Mesothelial cell of epicardium (in vitro differentiated cells): ENCODE measurements at places on chromosomes 6 and 20. TPM values are rescaled to one million over a fixed set of nuclear protein-coding genes. Genes with fewer than 3 reads are reported as not detected.

DNA sequence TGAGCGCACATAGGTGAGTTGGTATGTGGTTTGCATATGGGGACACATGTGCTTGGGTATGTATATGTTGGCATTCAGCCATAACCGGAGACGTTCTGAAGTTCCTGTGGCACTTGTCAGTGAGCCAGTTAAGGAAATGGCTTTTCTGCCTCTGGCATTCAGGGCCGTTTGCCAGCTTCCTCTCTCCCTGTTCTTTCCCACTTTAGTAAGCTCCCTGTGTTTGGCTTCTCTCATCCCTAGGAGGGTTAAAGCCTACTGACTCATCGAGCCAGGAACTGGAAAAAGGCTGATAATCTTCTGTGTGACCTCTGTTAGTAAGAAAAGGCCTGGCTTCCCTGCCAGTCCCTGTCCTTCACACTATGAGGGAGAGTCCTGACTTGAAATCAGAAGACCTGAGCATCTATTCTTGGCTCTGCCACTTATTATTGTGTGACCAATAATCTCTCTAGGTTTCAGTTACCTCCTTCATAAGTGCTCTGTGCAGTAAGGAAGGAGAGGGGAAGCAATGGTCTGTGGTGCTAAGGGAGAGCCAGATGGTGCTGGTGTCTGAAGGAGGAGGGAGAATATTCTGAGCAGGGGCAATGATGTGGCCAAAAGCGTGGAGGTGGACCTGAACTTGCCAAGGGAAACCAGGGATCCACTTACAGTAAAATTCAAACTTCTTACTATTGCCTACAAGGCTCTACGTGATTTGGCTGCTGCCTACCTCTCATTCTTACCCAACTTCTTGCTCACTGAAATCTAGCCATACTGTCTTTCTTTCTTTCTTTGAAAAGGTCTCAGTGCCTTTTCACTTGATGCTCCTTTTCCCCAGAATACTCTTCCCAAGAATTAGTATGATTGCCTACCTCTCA is 31.4 kb downstream of the ACSS2 start:
- H3K36me3 ChIP-seq, result no peaks in the 10 kb centered on the region
- H3K27ac ChIP-seq, result peak overlapping the region; percentile 84
- H3K27me3 ChIP-seq, result no peaks in the 10 kb centered on the region

Gene SYNCRIP
- total RNA-seq, result 127 to 129 TPM (median 129 TPM) in 3 replicates

GRCh38 chr6:158558415-158559306 is 1.2 kb upstream of the TMEM181 start:
- no peaks in the 10 kb centered on the region for H3K36me3 ChIP-seq
- H3K27ac ChIP-seq, result peak overlapping the region; percentile 83
- H3K4me1 ChIP-seq, result peaks cover 30% of the 10 kb centered on the region
- no peaks in the 10 kb centered on the region for H3K27me3 ChIP-seq
- peak overlapping the region; percentile 72 for H3K4me3 ChIP-seq

Gene HLA-DPA1
- total RNA-seq, result 2.0 to 2.2 TPM (median 2.0 TPM) in 3 replicates

DNA sequence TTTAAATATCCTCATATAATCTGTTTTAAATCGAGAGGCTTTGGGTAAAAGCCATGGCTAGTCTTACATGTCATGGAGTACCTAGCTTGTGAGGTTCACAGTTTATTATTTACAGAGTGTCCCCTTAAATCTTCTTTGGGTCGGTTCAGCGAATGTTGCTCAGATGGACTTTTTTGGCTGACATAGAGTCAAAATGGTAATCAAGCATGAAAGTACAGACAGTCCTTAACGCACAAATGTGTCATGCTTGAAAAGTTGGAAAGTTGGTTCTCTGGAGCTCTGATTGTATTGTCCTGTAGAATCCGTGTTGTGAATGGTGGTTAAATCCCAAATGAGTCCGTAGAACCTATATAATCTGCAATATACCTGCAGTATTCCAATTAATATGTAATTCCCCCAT is 22.0 kb downstream of the PTPN1 start:
- no peak overlapping the region for H3K27ac ChIP-seq
- DNase-seq, result no peak
- H3K27me3 ChIP-seq, result no peaks in the 10 kb centered on the region
- peaks cover 35% of the 10 kb centered on the region for H3K4me1 ChIP-seq
- H3K4me3 ChIP-seq, result no peak overlapping the region

DNA sequence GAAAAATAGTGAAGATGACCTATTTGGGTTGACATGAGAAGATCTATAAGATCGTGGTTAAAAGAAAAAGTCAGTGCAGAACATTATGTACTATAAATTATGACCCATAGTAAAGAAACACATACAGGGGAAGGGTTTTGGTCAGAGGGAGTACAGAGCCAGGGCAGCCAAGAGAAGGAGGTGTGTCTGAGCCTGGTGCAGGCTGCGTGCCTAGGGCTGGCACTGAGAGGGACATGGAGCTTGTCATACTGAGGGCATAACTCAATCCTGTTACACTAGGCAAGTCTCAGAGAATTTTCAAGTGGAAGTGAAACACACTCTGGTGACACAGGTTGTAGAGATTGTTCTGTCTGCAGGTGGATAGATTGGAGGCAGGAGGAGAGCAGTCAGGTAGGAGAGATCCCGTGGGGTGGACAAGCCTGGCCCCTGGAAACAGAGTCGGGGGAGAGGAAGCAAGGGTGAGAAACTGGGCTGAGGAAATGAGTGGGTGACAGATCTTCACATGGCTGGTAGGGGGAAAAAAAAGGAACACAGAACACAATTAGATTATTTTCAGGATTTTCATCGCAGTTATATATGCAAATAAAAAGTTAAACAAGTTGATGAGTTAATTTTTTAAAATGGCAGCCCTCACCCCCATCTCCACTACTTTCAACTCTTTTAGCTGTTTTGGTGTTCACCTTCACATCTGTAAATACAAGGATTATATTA is 18.5 kb upstream of the RNF39 start:
- H3K36me3 ChIP-seq, result no peaks in the 10 kb centered on the region
- H3K27me3 ChIP-seq, result peaks cover 95% of the 10 kb centered on the region

Gene FAM162B
- total RNA-seq, result 1.1 to 1.9 TPM (median 1.7 TPM) in 3 replicates

- H3K36me3 ChIP-seq, result peaks cover 28% of the 10 kb centered on the region
- no peaks in the 10 kb centered on the region for H3K4me1 ChIP-seq
- H3K4me3 ChIP-seq, result no peak overlapping the region
- H3K27me3 ChIP-seq, result no peaks in the 10 kb centered on the region
- H3K27ac ChIP-seq, result no peak overlapping the region
These were observed 21.0 kb downstream of the SRSF3 start for GRCh38 chr6:36615018-36615761.

- H3K4me1 ChIP-seq, result no peaks in the 10 kb centered on the region
- peaks cover 64% of the 10 kb centered on the region for H3K36me3 ChIP-seq
- DNase-seq, result no peak
- no peak overlapping the region for H3K27ac ChIP-seq
- no peak overlapping the region for H3K4me3 ChIP-seq
- no peaks in the 10 kb centered on the region for H3K27me3 ChIP-seq
These were observed 27.8 kb downstream of the CMTR1 start for GRCh38 chr6:37460805-37461204.

Gene SNAI1
- total RNA-seq, result 8.5 to 9.7 TPM (median 8.9 TPM) in 3 replicates

Gene ASIP
- total RNA-seq, result not detected in 3 replicates

GRCh38 chr6:161630674-161631073 is 356.8 kb upstream of the AGPAT4 start:
- no peaks in the 10 kb centered on the region for H3K36me3 ChIP-seq
- no peak for DNase-seq
- no peak overlapping the region for H3K4me3 ChIP-seq
- peaks cover 16% of the 10 kb centered on the region for H3K4me1 ChIP-seq

- H3K4me3 ChIP-seq, result no peak overlapping the region
- no peak overlapping the region for H3K27ac ChIP-seq
- H3K36me3 ChIP-seq, result peaks cover 3% of the 10 kb centered on the region
- no peaks in the 10 kb centered on the region for H3K27me3 ChIP-seq
These were observed 246.9 kb downstream of the TMEM242 start for GRCh38 chr6:157076451-157076822.

Gene FERMT1
- total RNA-seq, result 21.9 to 24.7 TPM (median 22.4 TPM) in 3 replicates

Gene C20orf204
- total RNA-seq, result 2.8 to 4.2 TPM (median 3.2 TPM) in 3 replicates

Gene PKHD1
- total RNA-seq, result 0.02 to 0.04 TPM (median 0.02 TPM) in 3 replicates

DNA sequence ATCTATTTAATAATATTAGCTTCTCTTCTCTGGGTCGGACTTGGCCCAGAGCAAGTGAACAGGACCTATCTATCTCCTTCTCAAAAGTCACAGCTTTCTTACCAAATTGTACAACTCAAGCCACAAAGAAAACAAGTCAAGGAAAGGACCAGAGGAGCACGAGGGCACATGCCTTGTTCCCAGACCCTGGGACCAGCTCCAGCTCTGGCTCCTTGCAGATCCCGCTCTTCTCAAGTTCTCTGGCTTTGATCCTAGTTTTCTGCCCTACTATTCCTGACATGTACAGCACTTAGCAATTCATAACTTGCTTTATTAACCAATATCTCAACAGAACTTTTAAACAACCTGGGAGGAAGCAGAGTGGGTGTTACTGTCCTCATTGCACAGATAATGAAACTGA is 185.9 kb downstream of the ESR1 start:
- no peaks in the 10 kb centered on the region for H3K4me1 ChIP-seq
- H3K36me3 ChIP-seq, result no peaks in the 10 kb centered on the region
- H3K27ac ChIP-seq, result no peak overlapping the region
- H3K27me3 ChIP-seq, result peaks cover 21% of the 10 kb centered on the region

DNA sequence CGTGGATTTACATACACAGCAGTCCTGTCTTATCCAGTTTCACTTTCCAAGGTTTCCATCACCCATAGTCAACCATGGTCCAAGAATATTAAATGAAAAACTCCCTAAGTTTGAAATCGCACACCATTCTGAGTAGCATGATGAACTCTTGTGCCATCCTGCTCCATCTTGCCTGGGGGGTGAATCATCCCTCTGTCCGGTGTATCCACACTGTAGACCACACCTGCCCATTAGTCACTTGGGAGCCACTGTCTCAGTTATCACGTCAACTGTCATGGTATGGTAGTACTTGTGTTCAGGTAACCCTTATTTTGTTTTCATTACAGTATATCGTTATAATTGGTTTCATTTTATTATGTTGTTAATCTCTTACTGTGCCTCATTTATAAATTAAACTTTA is 38.5 kb downstream of the PTGIS start:
- no peaks in the 10 kb centered on the region for H3K27me3 ChIP-seq
- no peak overlapping the region for H3K4me3 ChIP-seq
- H3K27ac ChIP-seq, result no peak overlapping the region

GRCh38 chr6:100370265-100370664 is 94.5 kb downstream of the SIM1 start:
- H3K27ac ChIP-seq, result no peak overlapping the region
- no peaks in the 10 kb centered on the region for H3K36me3 ChIP-seq
- peaks cover 2% of the 10 kb centered on the region for H3K27me3 ChIP-seq
- H3K4me1 ChIP-seq, result no peaks in the 10 kb centered on the region

DNA sequence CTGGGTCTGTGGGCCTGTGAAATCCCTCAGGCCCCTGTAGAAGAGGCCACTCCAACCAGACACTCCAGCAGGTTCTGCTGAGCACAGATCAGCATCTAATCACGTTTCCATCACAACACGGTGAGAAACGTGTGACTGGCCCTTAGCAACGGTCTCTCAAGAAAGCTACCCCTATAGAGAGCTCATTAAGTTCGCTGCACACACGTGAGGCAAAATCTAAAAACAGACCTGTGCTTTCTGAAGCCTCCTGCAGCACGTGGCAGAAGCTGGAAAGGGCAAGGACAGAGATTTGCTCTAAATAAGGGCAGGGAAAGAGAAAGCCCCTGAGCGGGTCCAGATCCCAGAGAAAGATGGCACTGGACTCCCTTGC is 56.5 kb downstream of the GPR6 start:
- H3K4me3 ChIP-seq, result no peak overlapping the region
- H3K27ac ChIP-seq, result no peak overlapping the region
- H3K4me1 ChIP-seq, result peaks cover 5% of the 10 kb centered on the region
- H3K27me3 ChIP-seq, result no peaks in the 10 kb centered on the region

Gene CPXM1
- total RNA-seq, result 152 to 160 TPM (median 155 TPM) in 3 replicates

DNA sequence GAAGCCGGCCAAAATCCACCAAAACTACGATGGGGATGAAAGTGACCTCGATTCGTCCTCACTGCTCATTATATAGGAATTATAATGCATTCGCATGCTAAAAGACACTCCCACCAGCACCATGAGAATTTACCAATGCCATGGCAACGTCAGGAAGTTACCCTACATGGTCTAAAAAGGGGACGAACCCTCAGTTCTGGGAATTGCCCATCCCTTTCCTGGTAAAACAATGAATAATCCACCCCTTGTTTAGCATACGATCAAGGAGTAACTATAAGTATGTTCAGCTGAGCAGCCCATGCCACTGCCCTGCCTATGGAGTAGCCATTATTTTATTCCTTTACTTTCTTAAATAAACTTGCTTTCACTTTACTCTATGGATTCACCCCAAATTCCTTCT is 20.1 kb upstream of the FAM110A start:
- no peak for DNase-seq
- H3K36me3 ChIP-seq, result no peaks in the 10 kb centered on the region
- H3K4me3 ChIP-seq, result no peak overlapping the region

Gene BPIFB2
- total RNA-seq, result not detected in 3 replicates

DNA sequence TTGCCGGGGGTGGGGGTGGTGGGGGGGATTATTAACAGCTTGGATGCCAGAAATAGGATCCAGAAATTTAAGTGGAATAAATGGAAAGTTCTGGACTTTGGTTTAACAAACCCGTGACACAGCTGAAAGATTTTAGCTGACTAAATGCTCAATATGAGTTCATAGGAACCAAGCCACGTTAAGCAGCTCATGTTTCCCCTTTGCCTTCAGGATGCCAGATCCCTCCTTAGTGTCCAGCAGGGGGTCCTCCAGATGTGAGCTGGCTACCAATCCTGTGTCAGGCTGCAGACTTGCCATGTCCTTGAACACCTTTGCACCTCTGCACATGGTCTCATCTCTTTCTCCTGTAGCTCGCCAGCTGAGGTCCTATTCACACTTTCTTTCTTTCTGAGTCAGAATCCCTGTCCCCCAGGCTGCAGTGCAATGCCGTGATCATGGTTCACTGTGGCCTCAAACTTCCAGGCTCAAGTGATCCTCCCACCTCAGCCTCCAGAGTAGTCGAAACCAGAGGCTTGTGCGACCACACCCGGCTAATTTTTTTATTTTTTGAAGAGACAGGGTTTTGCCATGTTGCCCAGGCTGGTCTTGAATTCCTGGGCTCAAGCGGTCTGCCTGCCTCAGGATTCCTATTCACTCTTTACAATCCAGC is 133.3 kb upstream of the ARMC2 start:
- no peaks in the 10 kb centered on the region for H3K27me3 ChIP-seq
- peak overlapping the region; percentile 37 for H3K27ac ChIP-seq
- H3K4me3 ChIP-seq, result no peak overlapping the region
- DNase-seq, result no peak
- H3K36me3 ChIP-seq, result no peaks in the 10 kb centered on the region
- peaks cover 76% of the 10 kb centered on the region for H3K4me1 ChIP-seq

Gene BMP7
- 22.2 to 23.8 TPM (median 23.0 TPM) in 3 replicates for total RNA-seq

Gene GTSF1L
- total RNA-seq, result not detected in 3 replicates

GRCh38 chr6:30763618-30764489 is 19.5 kb upstream of the IER3 start:
- H3K4me1 ChIP-seq, result peaks cover 77% of the 10 kb centered on the region
- peak overlapping the region; percentile 38 for H3K4me3 ChIP-seq
- H3K27me3 ChIP-seq, result no peaks in the 10 kb centered on the region
- H3K36me3 ChIP-seq, result no peaks in the 10 kb centered on the region

DNA sequence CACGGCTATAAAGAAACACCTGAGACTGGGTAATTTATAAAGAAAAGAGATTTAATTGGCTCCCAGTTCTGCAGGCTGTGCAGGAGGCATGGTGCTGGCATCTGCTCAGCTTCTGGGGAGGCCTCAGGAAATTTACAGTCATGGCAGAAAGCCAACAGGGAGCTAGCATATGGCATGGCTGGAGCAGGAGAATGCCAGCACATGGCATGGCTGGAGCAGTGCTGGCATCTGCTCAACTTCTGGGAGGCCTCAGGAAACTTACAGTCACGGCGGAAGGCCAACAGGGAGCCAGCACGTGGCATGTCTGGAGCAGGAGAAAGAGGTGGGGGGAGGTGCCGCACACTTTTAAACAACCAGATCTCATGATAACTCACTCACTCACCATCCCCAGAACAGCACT is 32.5 kb upstream of the DACT2 start:
- H3K36me3 ChIP-seq, result no peaks in the 10 kb centered on the region
- H3K4me3 ChIP-seq, result no peak overlapping the region
- H3K4me1 ChIP-seq, result peaks cover 7% of the 10 kb centered on the region
- H3K27ac ChIP-seq, result no peak overlapping the region
- H3K27me3 ChIP-seq, result peaks cover 14% of the 10 kb centered on the region
